ENCODE measurements at places on chromosomes 13 and 19. TPM values are rescaled to one million over a fixed set of nuclear protein-coding genes. Genes with fewer than 3 reads are reported as not detected.

- no peak overlapping the region for H3K27ac ChIP-seq
- no peaks in the 10 kb centered on the region for H3K36me3 ChIP-seq
- H3K27me3 ChIP-seq, result peaks cover 100% of the 10 kb centered on the region
- H3K4me3 ChIP-seq, result no peak overlapping the region
- DNase-seq, result no peak
- peaks cover 7% of the 10 kb centered on the region for H3K4me1 ChIP-seq
These were observed 14.2 kb downstream of the ZIC2 start for GRCh38 chr13:99995589-99996380.

- no peaks in the 10 kb centered on the region for H3K4me1 ChIP-seq
- H3K36me3 ChIP-seq, result peaks cover 22% of the 10 kb centered on the region
These were observed 42.9 kb upstream of the F7 start for GRCh38 chr13:113062691-113063090.

DNA sequence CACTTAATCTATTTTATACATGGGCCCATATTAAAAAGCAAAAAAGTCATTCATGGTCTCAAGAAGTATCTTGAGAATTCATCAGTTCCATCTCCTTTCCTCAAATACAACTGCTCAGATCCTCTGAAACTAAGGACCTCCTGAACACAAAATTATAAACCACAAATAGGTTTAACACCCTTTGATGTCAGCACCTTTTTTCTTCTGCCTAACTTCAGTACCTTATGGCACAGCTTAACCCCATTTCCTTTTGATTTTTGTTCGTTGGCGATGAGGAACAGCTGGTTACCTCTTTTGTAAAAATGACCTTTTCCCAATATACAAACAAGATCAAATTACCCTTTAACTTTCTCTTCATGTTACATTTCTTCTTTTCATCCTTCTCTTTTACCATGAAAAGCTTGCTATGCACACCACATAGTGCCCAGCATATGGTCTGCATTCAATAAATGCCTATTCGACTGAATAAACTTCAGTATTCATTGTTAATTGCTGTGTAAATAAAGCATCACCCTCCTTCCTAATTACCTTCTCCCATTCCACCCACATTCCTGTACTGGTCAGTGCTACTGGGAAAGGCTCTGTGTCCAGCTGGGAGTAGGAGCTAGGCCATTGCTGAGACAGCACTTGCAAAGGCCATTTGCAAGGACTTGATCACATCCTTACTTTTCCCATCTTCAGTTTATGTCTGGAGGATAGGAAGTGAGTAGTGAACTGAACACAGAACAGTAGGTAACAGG is 317.9 kb downstream of the SHISA2 start:
- H3K36me3 ChIP-seq, result no peaks in the 10 kb centered on the region
- H3K4me1 ChIP-seq, result peaks cover 6% of the 10 kb centered on the region
- no peak overlapping the region for H3K4me3 ChIP-seq
- H3K27me3 ChIP-seq, result peaks cover 14% of the 10 kb centered on the region
- no peak overlapping the region for H3K27ac ChIP-seq

DNA sequence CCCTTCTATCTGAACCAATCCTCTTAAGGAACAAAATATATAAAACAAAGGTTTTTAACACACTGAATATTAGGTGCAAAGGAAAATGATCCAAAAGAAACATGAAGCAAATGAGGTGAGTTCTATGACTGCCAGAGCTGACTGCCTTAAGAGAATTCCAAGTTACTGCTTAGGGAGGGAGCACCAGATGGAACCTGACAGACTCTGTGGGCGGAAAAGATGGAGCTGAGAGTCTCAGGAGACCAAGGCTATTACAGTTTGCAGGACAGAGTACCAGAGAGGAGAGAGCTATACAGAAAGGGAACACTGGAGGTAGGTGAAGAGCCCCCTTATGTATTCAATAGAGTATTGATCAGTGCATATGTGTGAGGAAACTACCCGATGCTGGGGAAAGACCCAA is 87.2 kb downstream of the B3GLCT start:
- no peak for DNase-seq
- H3K36me3 ChIP-seq, result peaks cover 49% of the 10 kb centered on the region
- H3K27ac ChIP-seq, result no peak overlapping the region

GRCh38 chr19:34313188-34313587 is 51.8 kb upstream of the GPI start:
- H3K4me1 ChIP-seq, result peaks cover 86% of the 10 kb centered on the region
- no peak for DNase-seq
- H3K27ac ChIP-seq, result peak overlapping the region; percentile 53
- H3K27me3 ChIP-seq, result no peaks in the 10 kb centered on the region

- H3K4me1 ChIP-seq, result no peaks in the 10 kb centered on the region
- H3K27me3 ChIP-seq, result no peaks in the 10 kb centered on the region
- no peak overlapping the region for H3K4me3 ChIP-seq
- DNase-seq, result no peak
- no peak overlapping the region for H3K27ac ChIP-seq
- no peaks in the 10 kb centered on the region for H3K36me3 ChIP-seq
These were observed 343.0 kb downstream of the KLF5 start for GRCh38 chr13:73401769-73402168.

- DNase-seq, result peak; percentile 68
- H3K4me1 ChIP-seq, result peaks cover 49% of the 10 kb centered on the region
- H3K27ac ChIP-seq, result peak overlapping the region; percentile 81
- H3K27me3 ChIP-seq, result peaks cover 11% of the 10 kb centered on the region
- H3K4me3 ChIP-seq, result peak overlapping the region; percentile 67
These were observed 579 bp downstream of the CPT1C start for GRCh38 chr19:49691243-49692146.

GRCh38 chr13:102504002-102504401 is 92.8 kb upstream of the TPP2 start:
- no peak for DNase-seq
- H3K4me3 ChIP-seq, result no peak overlapping the region
- H3K27ac ChIP-seq, result no peak overlapping the region
- H3K36me3 ChIP-seq, result no peaks in the 10 kb centered on the region
- H3K27me3 ChIP-seq, result no peaks in the 10 kb centered on the region
- no peaks in the 10 kb centered on the region for H3K4me1 ChIP-seq

DNA sequence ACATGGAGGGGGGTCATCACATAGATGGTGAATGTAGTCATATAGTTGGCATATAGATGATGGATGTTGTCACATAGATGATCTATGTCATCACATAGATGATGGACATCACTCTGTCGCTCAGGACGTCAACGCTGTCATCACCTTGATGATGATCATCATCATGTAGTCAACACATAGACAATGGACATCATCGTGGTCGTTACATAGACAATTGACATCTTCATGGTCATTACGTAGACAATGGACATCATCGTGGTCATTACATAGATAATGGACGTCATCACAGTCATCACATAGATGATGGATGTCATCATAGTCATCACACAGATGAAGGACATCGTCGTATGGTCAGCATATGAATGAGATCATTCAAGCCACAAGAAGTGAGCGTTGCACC is 28.6 kb upstream of the SLC15A1 start:
- DNase-seq, result no peak
- H3K27ac ChIP-seq, result no peak overlapping the region
- H3K27me3 ChIP-seq, result peaks cover 28% of the 10 kb centered on the region
- no peaks in the 10 kb centered on the region for H3K36me3 ChIP-seq

DNA sequence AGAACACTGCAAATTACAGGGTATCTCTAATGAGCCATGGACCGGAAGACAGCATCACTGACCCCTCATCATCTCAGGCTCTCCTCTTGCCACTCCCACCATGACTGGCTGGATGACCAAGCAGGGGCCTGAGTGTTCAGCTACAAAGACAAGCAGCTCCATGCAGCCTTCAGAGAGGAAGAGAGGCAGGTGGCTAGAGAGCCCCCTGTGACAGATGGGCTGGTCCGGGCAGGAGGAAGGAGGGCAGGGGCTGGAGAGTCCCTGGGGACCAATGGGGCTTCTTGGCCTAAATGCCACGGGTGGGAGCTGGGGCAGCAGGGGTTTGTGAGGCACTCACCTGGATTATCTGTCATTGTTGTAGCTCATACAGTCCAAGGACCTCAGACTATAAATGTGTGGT is 12.8 kb upstream of the RASA3 start:
- no peaks in the 10 kb centered on the region for H3K36me3 ChIP-seq
- H3K27me3 ChIP-seq, result no peaks in the 10 kb centered on the region
- DNase-seq, result no peak
- no peaks in the 10 kb centered on the region for H3K4me1 ChIP-seq

- DNase-seq, result no peak
- H3K4me1 ChIP-seq, result no peaks in the 10 kb centered on the region
- no peaks in the 10 kb centered on the region for H3K27me3 ChIP-seq
- no peak overlapping the region for H3K27ac ChIP-seq
- H3K4me3 ChIP-seq, result no peak overlapping the region
These were observed 61.8 kb upstream of the RANBP3 start for GRCh38 chr19:6039566-6040225.

- H3K27ac ChIP-seq, result peak overlapping the region; percentile 16
- no peaks in the 10 kb centered on the region for H3K27me3 ChIP-seq
- H3K4me3 ChIP-seq, result peak overlapping the region; percentile 98
- peaks cover 35% of the 10 kb centered on the region for H3K4me1 ChIP-seq
- no peak for DNase-seq
- H3K36me3 ChIP-seq, result peaks cover 33% of the 10 kb centered on the region
These were observed 1.8 kb downstream of the HDGFL2 start for GRCh38 chr19:4473763-4474513.

- H3K27ac ChIP-seq, result no peak overlapping the region
- H3K4me1 ChIP-seq, result no peaks in the 10 kb centered on the region
- H3K27me3 ChIP-seq, result no peaks in the 10 kb centered on the region
- DNase-seq, result no peak
- no peak overlapping the region for H3K4me3 ChIP-seq
These were observed 7.5 kb upstream of the MIER2 start for GRCh38 chr19:351976-352625.

GRCh38 chr13:98181111-98181815 is 4.2 kb upstream of the RNF113B start:
- no peak overlapping the region for H3K27ac ChIP-seq
- H3K36me3 ChIP-seq, result peaks cover 8% of the 10 kb centered on the region
- H3K27me3 ChIP-seq, result no peaks in the 10 kb centered on the region
- no peak for DNase-seq
- no peaks in the 10 kb centered on the region for H3K4me1 ChIP-seq

DNA sequence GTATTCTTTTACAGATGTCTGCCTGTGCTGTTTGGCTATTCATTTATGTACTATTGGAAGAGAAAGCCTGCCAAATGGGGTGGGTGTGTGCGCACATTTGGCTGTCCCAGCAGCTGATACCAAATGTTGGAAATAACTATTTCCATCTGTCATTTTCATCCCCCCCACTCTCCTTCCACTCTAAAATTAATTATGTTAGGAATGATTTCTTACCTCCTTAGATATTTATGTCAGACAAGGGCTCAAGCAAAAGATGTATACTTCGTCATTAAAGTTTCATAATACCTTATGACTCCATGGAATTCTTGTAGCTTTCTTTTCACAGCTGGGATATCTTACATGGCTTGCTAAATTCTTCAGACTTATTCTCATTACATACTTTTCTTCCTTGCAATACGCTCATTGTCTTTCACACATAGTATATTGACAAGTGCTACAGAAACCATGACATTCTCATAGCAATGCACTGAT is 18.6 kb downstream of the ITM2B start:
- H3K27me3 ChIP-seq, result no peaks in the 10 kb centered on the region
- H3K4me1 ChIP-seq, result peaks cover 99% of the 10 kb centered on the region
- H3K36me3 ChIP-seq, result peaks cover 30% of the 10 kb centered on the region

GRCh38 chr13:51330791-51331190 is 8.7 kb upstream of the SERPINE3 start:
- DNase-seq, result no peak
- no peak overlapping the region for H3K4me3 ChIP-seq
- no peak overlapping the region for H3K27ac ChIP-seq
- no peaks in the 10 kb centered on the region for H3K27me3 ChIP-seq

DNA sequence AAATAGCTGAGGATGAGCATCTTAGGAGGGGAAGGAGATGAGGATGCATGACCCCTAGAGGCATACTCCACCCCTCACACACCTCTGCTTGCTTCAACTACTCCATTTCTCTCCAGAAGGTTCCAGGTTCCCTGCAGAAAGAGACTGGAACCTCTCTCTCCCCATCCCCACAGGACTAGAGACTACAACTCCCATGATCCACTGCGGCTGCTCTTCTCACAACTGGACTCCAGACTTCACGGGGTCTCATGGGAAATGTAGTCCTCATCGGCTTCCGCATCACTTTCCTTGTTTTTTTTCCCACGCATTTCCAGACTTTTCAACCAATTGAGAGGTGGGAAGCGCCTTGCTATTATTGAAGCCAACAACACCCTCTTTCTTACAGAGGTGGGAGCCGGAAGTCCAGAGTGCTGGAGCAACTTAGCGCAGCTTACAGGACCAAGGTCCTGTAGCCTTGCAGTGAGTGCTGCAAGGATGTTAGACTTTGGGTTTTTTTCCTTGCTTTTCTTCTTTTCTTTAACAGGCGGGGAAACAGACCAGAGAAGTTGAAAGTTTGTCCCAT is 13.9 kb upstream of the CACNG6 start:
- DNase-seq, result peak; percentile 61
- peaks cover 34% of the 10 kb centered on the region for H3K4me1 ChIP-seq
- H3K27ac ChIP-seq, result no peak overlapping the region
- no peaks in the 10 kb centered on the region for H3K36me3 ChIP-seq
- H3K4me3 ChIP-seq, result peak overlapping the region; percentile 54

GRCh38 chr19:54209811-54210494 is 9.3 kb downstream of the RPS9 start:
- H3K4me3 ChIP-seq, result no peak overlapping the region
- H3K4me1 ChIP-seq, result peaks cover 64% of the 10 kb centered on the region
- DNase-seq, result peak; percentile 80
- H3K36me3 ChIP-seq, result peaks cover 35% of the 10 kb centered on the region
- peak overlapping the region; percentile 79 for H3K27ac ChIP-seq
- H3K27me3 ChIP-seq, result no peaks in the 10 kb centered on the region

DNA sequence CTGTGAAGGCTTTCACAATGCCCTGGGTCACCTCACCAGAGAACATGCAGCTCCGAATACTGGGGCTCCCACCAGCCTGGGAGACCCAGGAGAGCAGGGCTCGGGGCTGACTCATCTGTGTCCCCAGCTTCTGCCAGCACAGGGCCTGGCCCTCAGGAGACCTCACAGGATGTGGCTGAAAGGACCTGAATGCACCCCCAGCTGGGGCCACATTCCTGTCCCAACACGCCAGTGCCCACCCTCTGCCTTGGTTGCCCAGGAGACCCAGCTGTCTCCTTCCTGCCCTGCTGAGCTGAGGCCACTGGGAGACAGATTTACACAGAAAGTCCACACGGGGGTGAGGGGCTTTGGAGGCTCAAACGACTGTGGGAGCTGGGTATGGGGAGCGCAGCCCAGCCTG is 11.9 kb downstream of the BCAT2 start:
- H3K4me1 ChIP-seq, result peaks cover 15% of the 10 kb centered on the region
- DNase-seq, result no peak
- no peaks in the 10 kb centered on the region for H3K36me3 ChIP-seq
- H3K4me3 ChIP-seq, result no peak overlapping the region
- no peaks in the 10 kb centered on the region for H3K27me3 ChIP-seq
- H3K27ac ChIP-seq, result no peak overlapping the region

TMEM91 gene
- total RNA-seq, result 2.8 TPM

ATP1A3 gene
- 375 TPM for total RNA-seq

ZNF266 gene
- total RNA-seq, result 8.8 TPM

FCGBP gene
- 4.1 TPM for total RNA-seq

RGL3 gene
- total RNA-seq, result 9.2 TPM

TMPRSS9 gene
- total RNA-seq, result not detected

Data from left ventricle myocardium inferior (tissue), 1 donor.